ENCODE measurements at places on chromosomes 5 and 9.

DNA sequence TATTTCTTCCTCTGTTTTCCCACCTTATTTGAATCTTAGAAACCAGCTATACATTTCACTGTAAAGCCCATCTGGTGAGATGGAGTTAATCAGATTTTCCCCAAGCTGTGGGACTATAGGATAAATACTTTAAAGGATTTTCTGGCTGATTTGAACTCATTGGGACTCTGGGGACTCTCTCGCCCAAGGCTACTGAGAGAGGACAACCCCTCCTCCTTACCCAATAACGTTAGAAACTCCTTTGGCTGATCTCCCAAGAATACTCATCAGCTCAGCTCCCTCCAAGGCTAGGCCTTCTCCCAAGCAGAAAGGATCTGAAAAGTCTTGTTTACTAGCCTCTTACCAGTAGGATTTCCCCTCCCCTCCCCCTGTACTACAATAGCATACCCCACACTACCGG is 1.5 kb upstream of the GLRA1 start:
- no peak for DNase-seq

DNA sequence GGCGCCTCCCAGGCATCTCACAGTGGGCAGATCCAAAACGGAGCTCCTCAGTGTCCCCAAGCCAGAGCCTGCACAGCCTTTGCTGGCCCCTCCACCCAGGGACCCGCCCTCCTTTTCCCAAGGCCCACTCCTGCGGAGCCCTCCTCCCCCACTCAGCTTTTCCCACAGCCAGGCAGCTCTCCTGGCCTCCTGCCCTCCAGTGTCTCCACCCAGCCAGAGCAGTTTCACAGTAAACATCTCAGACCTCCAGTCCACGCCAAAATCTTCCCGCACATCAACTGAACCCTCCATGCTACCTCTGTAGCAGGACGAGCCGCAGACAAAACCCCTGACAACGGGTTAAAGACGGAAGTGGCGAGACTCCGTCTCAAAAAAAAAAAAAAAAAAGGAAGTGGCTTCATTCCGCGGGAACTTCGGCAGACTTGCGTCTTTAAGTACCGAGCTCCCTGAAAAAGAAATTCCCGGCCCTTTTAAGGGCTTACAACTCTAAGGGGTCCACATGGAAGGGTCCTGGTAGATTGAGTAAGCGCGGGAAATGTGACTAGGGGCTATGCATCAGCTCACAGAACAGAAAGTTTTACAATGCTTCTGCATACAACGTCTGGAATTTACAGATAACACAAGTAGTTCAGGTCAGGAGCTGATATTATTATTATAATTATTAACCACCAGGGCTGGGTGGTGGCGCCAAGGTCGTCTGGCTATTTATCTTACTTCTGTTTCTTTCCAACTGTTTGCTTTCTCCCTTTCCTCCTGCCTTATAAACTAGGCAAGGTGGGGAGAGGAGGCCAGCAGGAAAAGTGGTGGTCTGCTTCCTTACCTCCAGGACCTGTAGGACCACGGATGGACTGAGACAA is 11.4 kb upstream of the GRIN1 start:
- no peak for DNase-seq

- DNase-seq: no peak
Measured at GRCh38 chr9:107438211-107439031, 51.1 kb downstream of the KLF4 start.

DNA sequence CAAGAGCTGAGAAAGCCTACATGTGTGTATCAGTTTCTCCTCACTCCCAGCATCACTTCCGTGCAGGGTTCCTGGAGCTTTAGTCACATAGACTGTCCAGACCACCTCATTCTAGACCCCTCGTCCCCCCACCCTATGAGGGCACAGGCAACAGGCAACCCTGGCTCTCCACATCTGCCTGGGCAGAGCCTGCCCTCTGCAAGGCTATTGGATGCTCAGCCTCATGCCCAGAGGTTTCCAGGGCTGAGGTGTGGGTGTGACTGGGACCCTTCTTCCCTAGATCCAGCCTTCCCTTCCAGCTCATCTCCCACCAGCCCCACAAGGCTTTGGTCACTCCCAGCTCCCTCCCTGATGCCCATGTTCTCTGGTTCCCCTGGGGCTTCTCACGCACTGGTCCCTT is 161.4 kb downstream of the PAX5 start:
- no peak for DNase-seq

- DNase-seq: no peak
Measured at GRCh38 chr5:102865171-102865509, 110.0 kb downstream of the PAM start.

GRCh38 chr5:1176473-1177391 is 24.7 kb upstream of the SLC6A19 start:
- no peak for DNase-seq

GRCh38 chr5:54180630-54181031 is 129.7 kb downstream of the ARL15 start:
- DNase-seq: no peak

DNA sequence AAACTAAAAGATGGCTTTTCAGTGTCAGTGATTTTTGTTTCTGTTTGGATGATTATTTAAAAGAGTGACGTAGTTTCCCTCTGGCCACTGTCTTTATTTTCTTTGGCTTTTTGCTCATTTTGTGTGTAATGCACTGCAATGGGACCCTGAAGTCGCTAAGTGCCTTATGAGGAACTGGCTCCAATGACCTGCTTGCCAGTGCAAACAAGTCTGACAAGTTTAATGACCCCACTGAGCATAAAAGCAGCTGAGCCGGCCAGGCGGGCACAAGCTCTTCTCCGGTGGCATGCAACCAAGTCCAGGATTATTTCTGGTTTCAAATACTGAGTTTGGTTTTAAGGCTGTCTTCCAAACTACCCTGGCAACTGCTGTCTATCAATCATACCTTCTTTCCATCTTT is 15.6 kb upstream of the GNA14 start:
- no peak for DNase-seq

DNA sequence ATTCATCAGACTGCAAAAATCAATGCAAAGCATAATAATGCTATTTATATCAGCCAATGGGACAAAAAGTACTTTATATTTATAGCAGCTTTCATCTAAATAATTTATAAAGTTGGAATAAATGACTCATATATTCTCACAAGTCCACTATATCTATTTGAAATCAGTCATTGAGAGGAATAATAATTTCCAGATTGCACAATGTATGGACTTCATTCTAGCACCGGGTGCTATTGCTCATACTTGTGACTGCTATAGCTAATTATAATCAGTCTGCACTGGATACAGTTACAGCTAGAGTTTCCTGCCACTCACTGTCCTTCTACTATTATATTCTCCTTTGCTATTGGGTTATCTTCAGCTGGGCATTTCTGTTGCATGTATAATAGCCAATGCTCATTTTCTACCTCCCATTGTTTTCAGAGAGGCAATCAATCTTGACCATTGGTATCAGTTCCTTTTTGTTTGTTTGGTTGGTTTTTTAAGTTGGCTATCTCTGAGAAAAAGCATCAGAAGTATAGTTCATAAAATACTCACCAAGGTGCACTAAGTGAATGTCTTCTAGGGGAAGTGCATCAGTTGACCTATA is 1.9 kb downstream of the CDH18 start:
- no peak for DNase-seq

- no peak for DNase-seq
Measured at GRCh38 chr5:1164696-1165630, 36.4 kb upstream of the SLC6A19 start.

GRCh38 chr5:114362197-114362976 is 517 bp downstream of the KCNN2 start:
- no peak for DNase-seq

DNA sequence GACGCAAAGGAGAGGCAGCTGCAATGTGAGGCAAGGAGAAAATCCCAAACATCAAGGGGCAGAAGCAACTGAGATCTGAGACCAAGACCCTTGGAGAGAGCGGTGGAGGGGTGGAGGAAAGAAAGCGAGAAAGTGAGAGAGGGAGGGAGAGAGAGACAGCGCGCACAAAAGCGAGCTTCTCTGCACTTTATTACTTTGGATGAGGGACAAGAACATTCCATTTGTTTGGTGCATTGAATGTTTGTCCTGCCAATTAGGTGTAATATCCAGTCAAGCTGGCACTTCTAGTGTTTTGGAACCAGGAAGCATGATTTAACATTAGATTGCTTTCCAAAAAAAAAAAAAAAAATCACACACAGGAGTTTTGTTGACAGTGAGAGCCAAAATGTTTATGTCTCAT is 1.4 kb downstream of the CAST start:
- no peak for DNase-seq

DNA sequence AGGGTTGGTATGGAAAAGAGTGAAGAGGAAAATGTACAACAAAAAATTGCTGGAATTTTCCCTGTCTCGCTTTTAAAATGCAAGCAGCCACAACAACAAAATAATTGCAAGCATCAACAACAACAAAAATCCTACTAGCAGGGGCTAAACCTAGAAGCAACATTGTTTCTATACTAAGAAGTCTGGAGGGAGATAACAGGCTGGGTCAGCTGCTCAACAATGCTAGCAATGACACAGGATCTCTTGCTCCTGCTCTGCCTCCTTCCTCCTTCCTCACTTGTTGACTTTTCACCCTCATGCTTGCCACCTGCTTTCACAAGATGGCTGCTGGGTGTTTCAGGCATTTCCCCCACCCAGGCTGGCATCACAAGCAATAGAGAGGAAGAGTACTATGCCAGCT is 7.6 kb upstream of the AOPEP start:
- DNase-seq: no peak

DNA sequence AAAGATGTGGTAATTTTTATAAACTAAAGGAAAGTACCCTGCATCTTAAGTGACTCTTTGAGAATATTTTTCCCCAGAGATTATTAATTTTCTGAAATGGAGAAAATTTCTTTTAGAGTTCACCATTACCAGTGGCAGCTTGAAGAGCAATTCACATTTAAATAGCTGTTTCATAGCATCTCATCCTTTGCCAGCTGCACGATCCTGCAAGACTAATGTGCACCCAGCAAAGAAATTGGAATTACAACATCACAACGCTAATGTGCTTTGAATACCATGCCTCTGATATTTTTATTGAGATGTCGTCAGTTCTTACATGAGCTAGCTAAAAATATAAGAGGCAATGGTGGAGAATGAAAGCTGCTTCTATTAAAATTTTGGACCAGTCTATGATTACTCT is 423.5 kb downstream of the TAF11L14 start:
- no peak for DNase-seq

- no peak for DNase-seq
Measured at GRCh38 chr5:93941897-93942296, 200.5 kb upstream of the POU5F2 start.

- DNase-seq: no peak
Measured at GRCh38 chr9:77794985-77795384, 146.9 kb upstream of the GNA14 start.

DNA sequence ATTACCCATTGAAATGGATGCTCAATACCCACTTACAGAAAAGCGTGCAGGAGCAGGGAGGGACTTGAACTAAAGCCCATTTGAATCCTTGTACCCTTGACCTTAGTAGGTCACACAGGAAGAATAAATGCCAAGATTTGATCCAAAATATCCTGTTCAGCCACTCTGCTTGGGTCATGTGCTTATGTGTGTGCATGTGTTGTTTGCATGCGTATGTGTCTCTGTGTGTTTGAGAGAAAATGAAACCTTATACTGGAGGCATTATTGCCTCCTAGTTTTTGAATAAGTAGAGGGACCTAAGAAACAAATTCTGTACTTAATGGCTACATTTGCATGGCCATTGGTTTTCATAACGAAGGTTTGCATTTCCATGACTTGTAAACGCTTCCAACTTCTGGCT is 63.4 kb upstream of the TRIM32 start:
- DNase-seq: no peak

DNA sequence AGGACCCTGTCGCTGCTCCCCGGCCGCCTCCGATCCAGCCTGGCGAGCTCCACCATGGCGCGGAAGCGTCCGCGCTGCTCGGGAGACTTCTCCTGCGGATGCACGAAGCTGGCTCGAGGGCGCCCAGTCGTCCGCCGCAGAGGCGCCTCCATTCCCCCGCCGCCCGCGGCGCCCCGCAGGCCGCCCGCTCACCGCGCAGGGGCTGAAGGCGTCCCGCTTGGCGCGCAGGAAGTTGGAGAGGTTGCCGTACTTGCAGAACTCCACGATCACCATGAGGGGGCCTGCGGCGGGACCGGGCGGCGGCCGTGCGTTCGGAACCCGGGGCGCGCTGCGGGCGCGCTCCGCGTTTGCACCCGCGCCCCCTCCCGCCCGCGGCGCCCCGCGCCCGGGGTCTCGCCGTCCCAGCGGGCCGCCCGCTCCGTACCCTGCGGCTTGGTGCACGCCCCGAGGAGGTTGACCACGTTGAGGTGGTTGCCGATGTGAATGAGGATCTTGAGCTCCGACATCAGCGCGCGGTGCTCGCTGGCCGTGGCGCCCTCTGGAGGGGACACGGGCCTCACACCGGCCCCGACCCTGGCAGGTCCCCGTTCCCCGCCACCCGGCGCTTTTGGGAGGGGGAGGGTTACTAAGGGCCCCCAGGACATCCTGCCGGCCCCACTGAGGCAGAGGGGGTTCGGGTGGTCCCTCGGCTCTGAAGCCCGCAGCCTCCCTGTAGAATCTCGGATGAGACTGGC is 27.7 kb upstream of the SCGB3A1 start:
- DNase-seq: peak; percentile 18

GRCh38 chr9:84304166-84304565 is 36.4 kb downstream of the SLC28A3 start:
- DNase-seq: no peak

GRCh38 chr9:86697213-86697612 is 250.1 kb downstream of the GAS1 start:
- DNase-seq: no peak

DNA sequence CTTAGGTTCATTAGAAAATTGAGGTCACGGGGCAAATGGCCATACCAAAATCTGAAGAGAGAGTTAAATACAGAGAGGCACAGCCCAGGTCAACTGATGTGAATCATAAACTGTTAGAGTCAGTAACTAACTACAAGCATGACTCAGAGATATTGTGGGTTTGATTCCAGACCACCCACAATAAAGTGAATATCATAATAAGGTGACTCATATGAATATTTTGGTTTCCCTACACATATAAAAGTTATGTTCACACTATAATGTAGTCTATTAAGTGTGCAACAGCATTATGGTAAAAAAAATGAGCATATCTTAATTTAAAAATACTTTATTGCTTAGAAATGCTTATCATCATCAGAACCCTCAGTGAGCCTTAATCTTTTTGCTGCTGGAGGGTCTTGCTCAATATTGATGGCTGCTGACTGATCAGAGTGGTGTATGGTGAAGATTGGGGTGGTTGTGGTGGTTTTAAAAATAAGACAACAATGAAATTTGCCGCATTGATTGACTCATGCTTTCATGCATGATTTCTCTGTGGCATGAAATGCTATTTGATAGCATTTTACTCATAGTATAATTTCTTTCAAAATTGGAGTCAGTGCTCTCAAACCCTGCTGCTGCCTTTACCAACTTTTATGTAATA is 53.1 kb upstream of the EDIL3 start:
- DNase-seq: no peak

GRCh38 chr5:144156767-144157171 is 13.7 kb downstream of the YIPF5 start:
- DNase-seq: no peak

Measured in stimulated activated CD8-positive, alpha-beta memory T cell treated with anti-CD3 and anti-CD28 coated beads, Interleukin-2, amount 100 ng/mL, for 48 hours (primary cell).